ENCODE measurements at places on chromosomes 7 and 10.

- DNase-seq: no peak
Observed at GRCh38 chr7:38294926-38295325, 21.5 kb upstream of the TARP start.

- no peak for DNase-seq
Observed at GRCh38 chr7:70005891-70006260, 407.6 kb downstream of the AUTS2 start.

DNA sequence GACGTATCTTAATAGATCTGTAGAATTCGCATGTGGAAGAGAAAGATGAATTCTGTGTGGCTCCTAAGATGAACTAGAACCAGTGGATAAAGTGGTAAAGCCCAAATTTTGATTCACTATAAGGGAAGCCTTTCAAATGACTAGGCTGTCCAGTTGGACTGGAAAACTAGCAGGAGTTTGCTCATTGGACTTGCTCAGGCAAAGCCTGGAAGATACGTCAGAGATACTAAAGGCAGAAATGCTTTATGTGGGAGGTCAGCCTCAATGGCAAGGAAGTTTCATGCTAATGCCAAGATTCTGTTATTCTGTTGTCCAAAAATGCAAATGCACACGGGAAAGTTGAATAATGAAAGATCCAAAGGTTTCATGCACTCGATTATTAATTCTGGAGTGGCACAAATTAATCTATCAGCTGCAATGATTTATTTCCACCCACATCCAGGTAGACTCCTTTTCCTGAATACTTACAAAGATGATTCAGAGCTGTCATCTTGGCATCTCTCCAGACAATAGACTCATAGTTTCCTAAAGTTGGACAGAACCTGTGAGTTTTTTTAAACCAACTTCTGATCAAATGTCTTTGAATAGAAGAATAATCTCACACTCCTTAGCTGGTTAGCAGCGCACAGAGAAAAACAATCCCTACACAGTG is 20.5 kb upstream of the PPP1R3C start:
- no peak for DNase-seq

- DNase-seq: no peak
Observed at GRCh38 chr7:135121868-135122267, 26.0 kb upstream of the TMEM140 start.
